GM06990 (cell line): ENCODE measurements at places on chromosomes 13 and 19.

GRCh38 chr13:109874484-109875454 lies 88.4 kb upstream of the IRS2 start:
- DNase-seq: no peak

DNA sequence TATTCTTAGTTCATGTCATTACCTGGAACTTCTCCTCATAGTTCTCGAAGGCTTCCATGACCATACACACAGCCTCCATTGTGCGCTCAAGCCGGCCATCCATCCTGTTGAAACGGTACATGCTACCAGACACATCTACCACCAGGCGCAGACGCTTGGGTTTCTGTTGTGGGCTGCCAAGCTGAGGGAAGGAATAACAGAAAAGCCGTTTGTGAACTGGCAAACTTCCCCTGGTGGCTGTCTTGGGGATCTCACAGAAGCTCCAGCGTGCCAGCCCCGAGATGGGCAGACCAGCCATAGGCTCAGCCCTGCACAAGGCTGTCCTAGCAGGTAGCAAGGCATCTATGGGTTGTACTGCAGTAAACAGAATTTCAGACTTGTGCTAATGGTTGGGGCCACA lies 130.1 kb downstream of the RGCC start:
- DNase-seq: no peak

DNA sequence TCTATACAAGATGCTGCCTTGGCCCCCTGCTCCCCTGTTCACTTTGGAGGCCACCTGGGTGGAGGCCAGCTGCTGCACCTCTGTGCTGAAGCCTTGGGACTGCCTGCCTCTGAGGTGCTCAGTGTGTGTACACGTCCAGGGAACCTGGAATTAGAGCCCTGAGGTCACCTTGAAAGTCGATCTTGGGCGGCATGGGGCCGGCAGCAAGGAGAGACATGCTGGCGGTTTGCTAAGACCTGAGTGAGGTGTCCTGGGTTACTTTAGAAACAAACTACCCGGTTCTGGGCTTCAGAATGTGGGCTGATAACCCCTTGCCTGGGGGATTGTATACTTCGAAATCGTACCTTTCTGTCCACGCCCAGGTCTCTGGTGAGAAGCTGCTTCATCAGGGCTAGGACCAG lies 25.5 kb downstream of the TSSK6 start:
- DNase-seq: no peak

DNA sequence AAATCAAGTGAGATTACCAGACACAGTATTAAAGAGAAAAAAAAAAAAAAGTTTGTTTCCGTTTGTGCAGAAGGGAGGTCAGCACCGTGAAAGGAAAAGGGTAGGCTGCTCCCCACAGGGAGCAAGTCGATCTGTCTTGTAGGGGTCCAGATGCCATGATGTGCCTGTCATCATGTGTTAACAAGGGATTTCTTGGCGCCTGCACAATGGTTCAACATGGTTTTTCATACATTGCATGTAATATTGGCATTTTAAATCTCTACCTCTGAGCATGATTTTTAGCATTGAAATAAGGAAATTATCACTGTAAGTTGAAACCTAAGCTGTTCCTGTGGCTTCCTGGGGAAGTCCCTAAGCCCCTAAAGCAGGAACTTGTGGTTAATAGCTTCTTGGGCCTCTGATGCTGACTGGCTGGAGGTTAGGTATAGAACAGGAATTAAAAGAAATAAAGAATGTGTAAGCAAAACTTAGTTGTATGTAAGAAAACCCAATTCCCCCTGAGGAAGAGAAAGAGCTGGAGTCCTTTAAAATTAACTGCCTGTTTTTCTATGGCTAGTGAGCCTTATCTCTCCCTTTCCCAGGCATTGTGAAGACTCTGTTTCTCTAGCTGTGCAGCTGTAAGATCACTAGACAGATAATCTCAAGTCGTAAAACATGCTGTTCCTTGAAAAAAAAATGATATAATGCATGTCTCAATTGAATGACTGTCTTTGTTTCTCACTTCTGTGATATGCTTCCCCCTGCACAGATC lies 7.4 kb upstream of the FCGBP start:
- peak; percentile 59 for DNase-seq

- DNase-seq: peak; percentile 12
Measured at GRCh38 chr19:21749090-21749489, 18.3 kb downstream of the ZNF100 start.

DNA sequence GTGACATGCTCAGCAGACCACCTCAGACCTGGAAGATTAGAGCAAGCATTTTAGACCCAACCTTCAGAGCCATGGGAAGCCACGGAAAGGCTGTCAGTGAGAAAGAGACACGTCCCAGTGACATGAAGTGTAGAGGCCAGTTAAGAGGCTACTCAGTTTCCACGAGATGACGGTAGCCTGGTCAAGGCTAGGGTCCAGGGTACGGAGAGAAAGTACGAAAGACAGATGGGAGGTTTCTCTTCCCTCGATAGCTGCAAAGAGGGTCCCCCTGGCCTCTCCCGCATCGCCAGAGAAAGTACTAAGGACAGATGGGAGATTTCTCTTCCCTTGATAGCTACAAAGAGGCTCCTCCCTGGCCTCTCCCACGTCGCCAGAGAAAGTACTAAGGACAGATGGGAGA lies 8.6 kb downstream of the ZSCAN5A start:
- DNase-seq: no peak

DNA sequence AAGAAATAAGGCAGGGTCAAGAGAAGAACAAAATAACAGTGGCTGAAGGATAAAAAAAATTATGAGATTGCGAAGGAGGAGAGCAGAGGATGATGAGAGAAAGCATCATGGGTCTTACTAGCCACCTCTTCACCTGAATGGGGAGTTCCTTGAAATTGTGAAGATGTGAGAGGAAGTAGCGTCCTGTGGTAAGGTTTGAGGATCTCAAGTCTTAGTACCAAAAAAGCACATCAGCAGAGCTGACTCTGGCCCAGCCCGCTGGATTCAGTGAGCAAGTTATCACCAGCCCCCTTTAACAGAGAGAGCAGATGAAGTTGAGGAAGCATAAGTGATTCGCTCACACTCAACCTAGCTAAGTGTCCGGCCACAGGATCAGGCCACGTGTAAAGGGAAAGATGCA lies 61.8 kb downstream of the RXFP2 start:
- no peak for DNase-seq

- peak; percentile 80 for DNase-seq
Measured at GRCh38 chr19:6739390-6739882, at the start of gene TRIP10. Gene TRIP10 (plus strand): TSS chr19:6739680. CDS start chr19:6739762, 82 bp downstream.

DNA sequence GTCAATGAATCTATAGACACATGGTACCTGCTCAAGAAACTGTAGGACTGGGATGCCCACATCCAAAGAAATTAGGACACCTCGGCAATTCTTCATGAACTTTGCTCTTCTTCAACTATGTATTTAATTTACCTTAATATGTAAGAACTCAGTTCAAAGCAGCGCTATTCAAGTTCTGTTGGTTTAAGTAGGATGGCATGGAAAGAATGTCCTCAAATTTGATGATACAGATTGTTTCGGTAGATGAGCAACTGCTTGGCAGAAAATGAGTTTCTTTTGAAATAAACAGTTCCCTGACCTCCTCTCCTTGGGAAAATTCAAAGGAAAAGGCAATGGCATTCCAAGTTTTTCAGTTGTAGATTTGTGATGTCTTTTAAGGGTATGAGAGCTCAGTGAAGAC lies 36.7 kb downstream of the FGF9 start:
- DNase-seq: no peak

DNA sequence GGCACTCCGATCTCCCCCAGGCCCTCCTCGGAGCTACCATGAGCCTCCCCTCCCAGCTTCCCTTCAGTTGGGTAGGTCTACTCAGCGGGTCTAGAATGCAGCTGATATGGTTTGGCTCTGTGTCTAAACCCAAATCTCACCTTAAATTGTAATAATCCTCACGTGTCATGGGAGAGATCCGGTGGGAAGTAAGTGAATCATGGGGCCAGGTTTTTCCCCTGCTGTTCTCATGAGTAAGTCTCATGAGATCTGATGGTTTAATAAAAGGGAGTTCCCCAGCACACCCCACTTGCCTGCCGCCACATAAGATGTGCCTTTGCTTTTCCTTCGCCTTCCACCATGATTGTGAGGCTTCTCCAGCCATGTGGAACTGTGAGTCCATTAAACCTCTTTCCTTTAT lies 14.5 kb upstream of the DOCK9 start:
- no peak for DNase-seq

GRCh38 chr13:40583738-40584137 lies 82.7 kb downstream of the FOXO1 start:
- DNase-seq: no peak

- no peak for DNase-seq
Measured at GRCh38 chr13:65601855-65602254, 1628.3 kb downstream of the PCDH9 start.

GRCh38 chr19:10936661-10937084 lies 8.1 kb downstream of the TIMM29 start:
- peak; percentile 61 for DNase-seq

- DNase-seq: no peak
Measured at GRCh38 chr13:41919741-41920487, 41.0 kb downstream of the VWA8 start.

DNA sequence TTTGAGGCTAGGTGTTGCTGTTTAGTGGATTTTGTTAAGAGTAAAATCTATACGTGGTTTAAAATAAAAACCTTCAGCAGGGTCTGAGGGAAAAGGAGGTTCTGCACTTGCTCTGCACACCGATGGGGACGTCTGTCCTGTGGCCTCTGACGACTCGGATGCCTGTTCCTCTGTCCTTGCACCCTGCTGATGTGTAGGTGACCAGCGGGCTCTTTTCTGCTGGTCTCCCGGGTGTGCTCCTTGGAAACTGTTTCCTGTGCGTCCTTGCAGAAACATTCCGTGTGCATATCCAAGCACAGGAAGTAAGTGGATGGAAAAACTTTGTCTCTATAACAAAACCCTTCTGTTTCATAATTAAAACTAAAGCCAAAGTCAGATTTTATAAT lies 3.8 kb downstream of the ATP4B start:
- no peak for DNase-seq

GRCh38 chr19:33746159-33746558 lies 50.5 kb upstream of the KCTD15 start:
- no peak for DNase-seq

DNA sequence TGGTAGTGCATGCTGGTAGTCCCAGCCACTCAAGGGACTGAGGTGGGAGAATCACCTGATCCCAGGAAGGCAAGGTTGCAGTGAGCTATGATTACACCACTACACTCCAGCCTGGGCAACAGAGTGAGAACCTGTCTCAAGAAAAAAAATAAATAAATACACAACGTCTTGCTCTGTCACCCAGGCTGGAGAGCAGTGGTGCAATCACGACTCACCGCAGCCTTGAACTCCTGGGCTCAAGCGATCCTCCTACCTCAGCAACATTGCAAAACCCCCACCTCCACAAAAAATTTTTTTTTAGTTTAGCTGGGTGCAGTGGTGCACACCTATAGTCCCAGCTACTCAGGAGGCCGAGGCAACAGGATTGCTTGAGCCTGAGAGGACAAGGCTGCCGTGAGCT lies 8.8 kb downstream of the TPM4 start:
- no peak for DNase-seq

DNA sequence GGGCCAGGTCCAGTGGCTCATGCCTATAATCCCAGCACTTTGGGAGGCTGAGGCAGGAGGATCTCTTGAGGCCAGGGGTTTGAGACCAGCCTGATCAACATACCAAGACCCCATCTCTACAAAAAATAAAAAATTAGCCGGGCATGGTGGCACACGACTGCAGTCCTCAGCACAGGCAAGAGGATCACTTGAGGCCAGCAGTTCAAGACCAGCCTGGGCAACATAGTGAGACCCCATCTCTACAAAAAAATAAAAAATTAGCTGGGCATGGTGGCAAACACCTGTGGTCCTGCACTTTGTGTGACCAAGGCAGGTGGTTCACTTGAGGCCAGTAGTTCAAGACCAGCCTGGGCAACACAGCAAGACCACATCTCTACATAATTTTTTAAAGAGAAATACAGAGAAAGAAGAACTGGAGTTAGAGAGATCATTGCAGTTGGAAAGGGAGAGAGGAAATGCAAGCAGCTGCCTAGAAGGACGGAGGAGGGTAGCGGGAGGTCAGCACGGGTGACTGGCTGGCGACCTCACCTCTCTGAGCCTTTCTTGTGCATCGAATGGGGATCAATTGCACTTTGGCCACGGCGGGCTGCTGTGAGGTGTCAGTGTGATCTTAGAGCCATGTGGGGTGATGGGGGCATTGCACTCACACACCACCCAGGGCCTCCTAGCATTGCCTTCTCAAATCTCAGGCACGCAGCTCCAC lies 13.9 kb downstream of the BCAM start:
- no peak for DNase-seq

GRCh38 chr19:40529093-40529954 lies 47.3 kb upstream of the SHKBP1 start:
- DNase-seq: peak; percentile 89

- DNase-seq: no peak
Measured at GRCh38 chr13:51643105-51643881, 59.0 kb downstream of the WDFY2 start.

DNA sequence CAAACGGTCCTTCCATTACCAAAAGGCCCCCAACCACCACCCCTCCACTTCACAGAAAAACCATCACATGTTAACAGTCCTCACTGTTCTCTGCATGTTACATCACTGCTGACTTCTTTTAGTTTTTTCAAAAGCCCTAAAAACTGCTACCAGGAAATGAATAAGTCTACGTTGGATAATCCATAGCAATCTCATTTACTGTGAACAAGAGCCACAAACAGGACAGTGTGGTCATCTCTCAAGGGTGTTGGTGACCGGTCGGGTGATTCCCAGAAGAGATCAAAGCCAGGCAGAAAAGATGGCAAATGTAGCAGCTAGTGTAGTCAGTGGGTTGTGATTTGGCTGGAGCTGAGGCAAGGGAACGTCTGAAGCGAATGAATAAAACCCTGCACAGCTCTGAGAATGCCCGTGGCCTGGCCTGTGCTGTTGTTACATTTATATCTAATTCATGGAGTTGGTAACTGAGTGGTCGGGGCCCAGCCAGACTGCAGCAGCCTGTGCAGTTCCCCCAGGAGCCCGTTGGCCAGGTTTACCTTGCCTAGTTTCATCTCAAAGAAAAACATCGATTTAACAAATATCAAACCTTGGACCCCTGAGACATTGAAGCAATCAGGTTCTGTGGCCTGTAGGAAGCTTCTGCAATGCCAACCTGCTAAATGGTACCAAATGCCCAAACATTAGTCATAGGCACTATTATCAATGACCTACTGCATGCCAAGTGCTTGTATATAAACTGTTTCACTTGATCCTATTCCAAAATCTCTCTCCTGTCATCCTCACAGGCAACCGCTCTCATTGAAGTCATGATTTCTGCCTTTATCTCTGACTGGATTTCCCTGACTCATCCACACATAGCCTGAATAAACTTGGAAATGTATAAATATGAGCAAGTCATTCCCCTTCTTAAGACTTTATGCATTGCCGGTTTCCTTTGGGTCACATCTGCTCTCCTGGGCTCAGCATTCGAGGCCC lies 153.8 kb upstream of the SERP2 start:
- DNase-seq: no peak

- DNase-seq: no peak
Measured at GRCh38 chr13:29436721-29437280, 158.7 kb downstream of the SLC7A1 start.

- DNase-seq: no peak
Measured at GRCh38 chr19:41376241-41376997, at the start of gene TMEM91. Gene TMEM91 (plus strand): TSS chr19:41376533. CDS start chr19:41378310, 1,777 bp downstream.

- DNase-seq: no peak
Measured at GRCh38 chr19:33504058-33504444, 17.5 kb downstream of the PEPD start.

- DNase-seq: peak; percentile 61
Measured at GRCh38 chr19:10871711-10872545, 575 bp downstream of the CARM1 start.
